Kasumi-1 (cell line): ENCODE measurements at places on chromosomes 1 and 21.

- DNase-seq, result no peak
These were observed 12.8 kb downstream of the RGL1 start for GRCh38 chr1:183817576-183818288.

GRCh38 chr1:111738133-111738435 lies 1.1 kb downstream of the INKA2 start:
- DNase-seq, result no peak

- no peak for DNase-seq
These were observed 256.7 kb upstream of the KIAA0040 start for GRCh38 chr1:175449306-175449705.

DNA sequence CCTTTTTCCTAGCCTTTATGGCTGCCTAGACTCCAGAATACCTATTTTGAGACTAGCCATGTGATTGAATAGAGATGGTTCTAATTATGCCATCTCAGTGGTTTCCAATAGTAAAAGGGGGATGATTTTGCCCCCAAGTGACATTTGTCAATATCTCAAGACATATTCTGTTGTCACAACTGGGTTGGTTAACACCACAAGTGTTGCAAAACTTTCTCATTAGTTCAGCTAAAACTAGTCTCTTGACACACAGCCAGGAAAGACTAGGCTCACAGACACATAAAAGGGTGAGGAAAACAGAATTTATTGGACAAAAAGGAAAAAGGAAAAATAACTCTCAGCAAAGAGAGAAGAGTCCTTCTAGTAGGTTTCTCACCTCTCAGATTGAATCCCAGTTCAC lies 39.9 kb upstream of the GBP5 start:
- DNase-seq, result no peak
